ENCODE measurements at places on chromosomes 3 and 15. TPM values are rescaled to one million over a fixed set of nuclear protein-coding genes. Genes with fewer than 3 reads are reported as not detected.
A peak's percentile ranks its signal among the peaks of the same experiment; 100 is the strongest.

The CCDC54 gene
- total RNA-seq: not detected

- no peak for DNase-seq
- H3K4me1 ChIP-seq: no peaks in the 10 kb centered on the region
- no peak overlapping the region for H3K4me3 ChIP-seq
- H3K27ac ChIP-seq: no peak overlapping the region
- H3K36me3 ChIP-seq: no peaks in the 10 kb centered on the region
Measured at GRCh38 chr3:191809326-191809949, 348.5 kb downstream of the PYDC2 start.

The CACNA2D2 gene
- total RNA-seq: 0.44 TPM

- no peaks in the 10 kb centered on the region for H3K4me1 ChIP-seq
- no peaks in the 10 kb centered on the region for H3K27me3 ChIP-seq
- H3K36me3 ChIP-seq: no peaks in the 10 kb centered on the region
- DNase-seq: peak; percentile 27
- no peak overlapping the region for H3K27ac ChIP-seq
Measured at GRCh38 chr3:61371123-61371522, 119.9 kb upstream of the FHIT start.

- DNase-seq: no peak
- no peak overlapping the region for H3K4me3 ChIP-seq
- no peak overlapping the region for H3K27ac ChIP-seq
- peaks cover 68% of the 10 kb centered on the region for H3K27me3 ChIP-seq
Measured at GRCh38 chr15:93139436-93139835, 50.4 kb upstream of the RGMA start.

DNA sequence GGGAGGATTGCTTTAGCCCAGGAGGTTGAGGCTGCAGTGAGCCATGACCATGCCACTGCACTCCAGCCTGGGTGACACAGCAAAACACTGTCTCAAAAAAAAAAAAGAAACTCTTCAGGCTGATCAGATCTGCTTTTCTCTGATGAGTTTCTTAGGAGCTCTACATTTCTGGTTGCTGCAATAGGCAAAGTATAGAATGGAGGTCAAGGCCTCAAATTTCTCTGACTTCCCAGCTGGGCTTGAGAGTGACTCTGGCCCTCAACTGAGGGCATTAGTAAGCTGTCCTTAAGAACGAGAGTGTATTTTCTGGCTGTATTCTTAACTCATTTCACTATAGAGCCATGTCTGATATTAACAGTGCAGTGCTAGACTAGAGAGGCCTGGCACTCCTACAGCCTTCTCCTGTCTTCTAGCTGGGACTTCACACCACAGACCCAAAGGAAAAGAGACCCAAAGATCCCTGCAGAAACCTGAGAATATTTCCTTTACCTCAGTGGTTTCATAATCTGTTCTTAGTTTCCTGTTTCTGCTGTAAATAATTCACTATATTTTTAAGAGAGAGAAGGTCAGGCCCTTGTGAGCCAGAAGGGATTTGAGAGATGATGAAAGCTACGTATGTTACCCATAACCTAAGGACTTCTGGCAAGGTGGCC lies 2.0 kb upstream of the NR1I2 start:
- H3K36me3 ChIP-seq: no peaks in the 10 kb centered on the region
- H3K27ac ChIP-seq: no peak overlapping the region
- DNase-seq: no peak
- no peaks in the 10 kb centered on the region for H3K4me1 ChIP-seq

The IL5RA gene
- total RNA-seq: not detected

GRCh38 chr3:52769786-52770455 lies 819 bp downstream of the NEK4 start:
- no peak overlapping the region for H3K27ac ChIP-seq
- H3K4me1 ChIP-seq: peaks cover 13% of the 10 kb centered on the region
- no peak for DNase-seq
- H3K4me3 ChIP-seq: peak overlapping the region; percentile 83
- peaks cover 16% of the 10 kb centered on the region for H3K36me3 ChIP-seq

DNA sequence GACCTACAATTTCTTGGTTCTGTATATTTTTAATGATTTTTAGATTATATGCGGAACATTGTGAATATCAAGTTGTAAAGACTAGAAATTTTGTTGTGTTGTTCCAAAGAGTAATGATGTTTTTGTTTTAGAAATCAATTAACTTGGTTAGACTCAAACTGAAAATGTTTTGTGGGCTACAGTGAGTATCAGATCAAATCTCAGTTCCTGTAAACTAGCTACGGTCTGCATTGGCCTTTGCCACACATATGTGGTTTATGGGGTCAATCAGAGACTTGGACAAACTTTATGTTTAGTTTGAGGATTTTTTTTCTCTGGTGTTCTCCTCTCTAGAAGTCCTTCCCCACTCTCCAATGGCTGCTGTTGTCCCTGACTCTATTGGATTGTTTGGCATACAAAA lies 308.0 kb upstream of the THRB start:
- no peak overlapping the region for H3K27ac ChIP-seq
- H3K4me3 ChIP-seq: no peak overlapping the region
- no peak for DNase-seq
- H3K4me1 ChIP-seq: no peaks in the 10 kb centered on the region
- peaks cover 40% of the 10 kb centered on the region for H3K27me3 ChIP-seq

GRCh38 chr3:107315141-107315540 lies 62.1 kb upstream of the CCDC54 start:
- DNase-seq: no peak
- no peak overlapping the region for H3K4me3 ChIP-seq
- H3K4me1 ChIP-seq: no peaks in the 10 kb centered on the region
- no peaks in the 10 kb centered on the region for H3K36me3 ChIP-seq
- no peaks in the 10 kb centered on the region for H3K27me3 ChIP-seq
